RCC 7860 (cell line): ENCODE measurements at places on chromosomes 5 and 9.

- DNase-seq: no peak
Measured at GRCh38 chr5:35794328-35794619, 62.4 kb upstream of the IL7R start.

GRCh38 chr5:91864962-91865361 is 481.8 kb upstream of the ARRDC3 start:
- DNase-seq: no peak

- DNase-seq: peak; percentile 51
Measured at GRCh38 chr9:84278130-84278529, 62.4 kb downstream of the SLC28A3 start.

DNA sequence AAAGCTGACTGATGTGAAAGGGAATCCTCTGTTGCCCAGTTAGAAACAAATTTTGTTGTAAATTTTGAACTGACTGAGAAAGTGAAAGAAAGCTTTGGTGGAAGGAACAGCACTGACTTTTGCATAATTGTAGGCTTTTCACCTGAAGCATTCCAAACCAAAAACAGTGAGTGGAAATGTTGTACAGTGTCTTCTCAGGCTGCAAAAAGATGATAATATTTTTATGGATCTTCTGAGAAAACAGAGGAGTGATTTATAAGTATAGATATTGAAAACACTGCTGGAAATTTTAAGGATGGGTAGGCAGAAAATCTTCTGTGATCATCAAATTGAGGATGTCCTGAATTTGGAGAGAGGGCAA is 40.0 kb downstream of the LURAP1L start:
- DNase-seq: no peak

GRCh38 chr5:55350754-55351153 is 43.0 kb downstream of the MTREX start:
- no peak for DNase-seq

DNA sequence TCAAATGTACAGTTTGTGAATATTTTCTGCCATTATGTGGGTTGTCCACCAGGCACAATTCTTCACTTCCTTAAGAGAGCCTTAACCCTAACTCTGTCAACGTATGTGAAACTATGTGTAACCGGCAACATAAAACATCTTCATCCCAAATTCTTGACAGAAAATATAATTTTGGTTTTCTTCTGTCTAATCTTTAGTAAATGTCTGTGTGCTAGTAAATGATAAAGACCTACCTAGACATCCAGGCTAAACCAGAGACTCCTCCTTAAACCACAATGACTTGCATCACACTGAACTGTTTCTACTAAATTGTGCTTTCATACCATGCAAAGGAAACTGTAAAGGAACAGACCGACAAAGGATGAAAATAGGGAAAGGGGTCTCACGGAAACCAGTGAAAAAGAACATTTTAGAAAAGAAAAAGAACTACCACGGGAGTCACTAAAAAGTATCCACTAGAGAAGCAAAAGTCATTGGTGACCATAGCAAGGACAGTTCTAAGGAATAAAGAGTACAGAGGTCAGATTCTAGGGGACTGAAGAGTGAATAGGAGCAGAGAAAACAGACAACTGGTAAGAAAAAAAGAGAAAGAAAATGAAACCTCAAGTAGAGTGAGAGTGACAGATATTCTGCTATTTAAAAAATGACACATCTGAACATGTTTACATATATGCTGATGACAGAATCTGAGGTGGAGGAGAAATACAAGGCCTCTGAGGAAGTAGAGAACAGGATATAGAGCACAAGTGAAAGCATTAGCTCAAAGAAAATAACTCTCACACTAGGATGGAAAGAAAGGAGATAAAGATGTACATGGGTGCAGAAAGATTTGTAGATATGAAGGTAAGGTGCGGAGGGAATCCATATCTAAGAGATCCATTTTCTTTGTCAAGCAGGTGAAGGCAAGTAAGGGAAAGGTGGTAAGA is 49.4 kb downstream of the FNIP1 start:
- DNase-seq: peak; percentile 39

- DNase-seq: no peak
Measured at GRCh38 chr5:157143127-157143971, 684 bp upstream of the MED7 start.

GRCh38 chr5:134555223-134555889 is 29.9 kb downstream of the JADE2 start:
- DNase-seq: no peak

DNA sequence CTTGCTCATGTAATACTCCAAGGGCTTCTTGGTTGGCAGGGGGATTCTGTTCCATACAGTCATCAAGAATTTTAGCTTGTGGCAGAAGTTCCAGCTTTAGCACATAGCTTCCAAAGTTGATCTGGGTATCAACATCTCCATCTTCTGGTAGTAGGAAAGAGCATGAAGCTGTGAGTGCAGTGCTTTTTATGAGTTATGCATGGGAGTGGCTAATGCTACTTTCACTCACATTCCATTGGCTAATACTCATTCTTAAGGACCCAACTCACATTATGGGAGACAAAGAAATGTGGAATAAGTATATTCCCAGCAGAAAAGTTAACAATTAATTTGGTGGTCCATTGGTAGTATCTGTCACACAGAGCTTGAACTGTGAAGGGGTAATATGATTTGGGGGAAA is 194.2 kb upstream of the CHD1 start:
- DNase-seq: no peak

DNA sequence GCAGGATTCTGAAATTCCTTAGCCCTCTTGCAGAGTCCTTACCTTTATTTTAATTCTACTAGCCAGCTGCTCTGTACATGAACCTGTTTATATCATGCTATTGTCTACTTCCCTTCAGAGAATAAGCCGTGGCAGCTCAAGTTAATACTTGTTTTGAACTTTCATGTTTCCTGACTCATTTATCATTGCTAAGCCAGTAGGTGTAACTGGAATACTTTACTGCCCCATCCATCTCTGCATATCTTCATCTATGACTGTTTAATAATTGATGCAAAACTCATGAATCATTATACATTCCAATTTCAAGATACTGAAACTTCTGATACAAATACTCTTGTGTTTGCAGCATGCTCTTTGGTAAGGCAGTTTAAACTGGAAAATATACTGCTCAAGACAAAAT is 174.7 kb downstream of the PPP2R2B start:
- peak; percentile 56 for DNase-seq

- DNase-seq: peak; percentile 63
Measured at GRCh38 chr5:18772475-18772874, 1138.2 kb downstream of the TAF11L14 start.

DNA sequence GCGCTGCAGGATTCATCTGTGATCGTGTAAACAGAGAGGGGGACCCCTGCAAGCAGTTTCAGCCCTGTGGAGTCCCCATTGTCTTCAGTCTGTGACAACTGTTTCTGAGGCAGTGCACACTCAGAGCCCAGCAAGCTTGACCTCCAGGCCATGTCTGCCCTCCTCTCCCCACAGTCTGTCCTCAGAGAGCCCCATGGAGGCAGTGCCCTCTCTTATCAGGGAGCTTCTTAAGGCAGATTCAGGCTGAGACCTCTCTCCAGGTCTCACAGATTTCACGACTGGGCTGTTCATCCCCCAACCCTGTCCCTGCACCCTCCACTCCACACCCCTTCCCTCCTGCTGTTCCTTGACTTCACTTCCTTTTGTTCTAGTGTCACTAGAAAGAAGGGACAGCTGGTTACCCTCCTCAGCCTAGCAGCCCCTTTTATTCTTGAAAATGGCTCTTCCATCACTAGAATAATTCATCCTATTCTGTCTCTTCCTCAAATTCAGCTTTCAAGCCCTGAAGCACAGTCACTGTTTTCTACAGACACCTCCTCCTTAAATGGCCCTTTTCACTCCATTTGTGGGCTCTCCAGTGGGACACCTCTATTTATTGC is 218.4 kb downstream of the MED10 start:
- DNase-seq: no peak

GRCh38 chr5:155665361-155665760 is 651.8 kb downstream of the KIF4B start:
- DNase-seq: no peak

- no peak for DNase-seq
Measured at GRCh38 chr9:76643399-76644117, 120.7 kb upstream of the PCA3 start.

GRCh38 chr5:132424167-132424880 is 54.8 kb downstream of the SLC22A5 start:
- DNase-seq: no peak

DNA sequence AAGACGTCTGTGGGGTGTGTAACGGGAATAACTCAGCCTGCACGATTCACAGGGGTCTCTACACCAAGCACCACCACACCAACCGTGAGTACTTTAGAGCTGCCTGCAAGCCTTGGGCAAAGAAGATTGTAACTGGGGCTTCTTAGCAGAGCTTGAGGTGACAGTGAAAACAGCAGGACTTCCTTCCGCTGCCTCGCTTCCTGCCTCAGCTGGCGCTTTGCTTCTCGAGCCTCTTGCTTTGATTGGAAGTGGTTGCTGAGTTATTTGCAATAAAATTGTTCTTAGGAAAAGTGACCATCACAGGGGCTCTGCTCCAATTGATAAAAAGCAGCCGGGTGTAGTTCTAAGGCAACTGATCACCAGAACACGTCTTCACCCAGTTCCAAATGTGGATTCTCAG is 99.1 kb downstream of the ADAMTS16 start:
- DNase-seq: no peak

GRCh38 chr9:96856363-96857286 is 2.3 kb upstream of the ZNF782 start:
- DNase-seq: peak; percentile 66

DNA sequence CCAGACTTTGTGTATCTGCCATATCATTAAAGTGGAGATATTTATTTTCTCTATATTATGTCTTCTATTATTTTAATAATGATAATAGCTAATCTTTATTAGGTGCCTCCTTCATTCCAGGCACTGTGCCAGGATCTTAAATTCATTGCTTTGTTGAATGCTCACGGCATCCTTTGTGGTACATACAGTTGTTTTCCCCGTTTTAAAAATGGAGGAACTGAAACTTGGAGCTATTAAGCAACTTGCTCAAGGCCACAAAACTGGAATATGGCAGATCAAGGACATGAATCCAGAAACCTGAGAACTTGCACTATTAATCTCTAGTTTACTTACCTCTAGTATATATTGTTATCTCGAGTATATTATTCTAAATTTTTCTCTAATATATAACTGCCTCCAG is 41.5 kb upstream of the PPP3R2 start:
- no peak for DNase-seq

DNA sequence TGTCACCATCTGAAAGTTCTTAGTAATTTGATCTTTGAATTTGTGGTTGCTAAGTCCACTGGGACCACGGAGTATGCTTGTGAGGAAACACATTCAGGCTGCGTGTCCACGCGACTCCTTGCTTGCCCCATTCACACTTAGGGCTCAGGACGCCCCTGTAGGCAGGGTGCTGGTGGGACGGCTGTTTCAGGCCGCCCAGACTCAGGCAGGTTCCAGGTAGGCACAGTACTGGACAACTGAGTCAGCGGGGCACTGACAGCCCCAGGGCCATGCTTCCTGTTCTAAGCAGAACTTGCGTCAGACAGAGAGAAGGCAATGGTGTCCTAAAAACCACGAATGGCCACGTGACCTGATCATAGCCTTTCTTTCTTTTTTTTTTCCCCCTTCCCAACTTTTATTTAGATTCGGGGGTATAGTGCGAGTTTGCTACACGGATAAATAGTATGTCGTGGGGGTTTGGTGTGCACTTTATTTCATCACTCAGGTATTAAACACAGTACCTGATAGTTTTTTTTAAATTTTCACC is 7.7 kb upstream of the RASGEF1C start:
- no peak for DNase-seq

DNA sequence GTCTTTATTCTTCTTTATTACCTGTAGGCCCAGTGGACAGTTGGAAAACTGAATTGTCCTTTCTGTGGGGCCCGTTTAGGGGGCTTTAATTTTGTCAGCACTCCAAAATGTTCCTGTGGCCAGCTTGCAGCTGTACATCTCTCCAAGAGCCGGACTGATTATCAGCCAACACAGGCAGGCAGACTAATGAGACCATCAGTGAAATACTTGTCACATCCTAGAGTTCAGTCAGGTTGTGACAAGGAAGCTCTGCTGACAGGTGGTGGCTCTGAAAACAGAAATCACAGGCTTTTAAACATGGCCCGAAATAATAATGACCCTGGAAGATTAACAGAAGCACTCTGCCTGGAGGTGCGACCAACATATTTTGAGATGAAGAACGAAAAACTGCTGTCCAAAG is 47.9 kb downstream of the RNF180 start:
- no peak for DNase-seq

- peak; percentile 64 for DNase-seq
Measured at GRCh38 chr5:73311291-73312110, 137.1 kb downstream of the FOXD1 start.

- peak; percentile 98 for DNase-seq
Measured at GRCh38 chr5:14156650-14157492, 13.7 kb downstream of the TRIO start.

DNA sequence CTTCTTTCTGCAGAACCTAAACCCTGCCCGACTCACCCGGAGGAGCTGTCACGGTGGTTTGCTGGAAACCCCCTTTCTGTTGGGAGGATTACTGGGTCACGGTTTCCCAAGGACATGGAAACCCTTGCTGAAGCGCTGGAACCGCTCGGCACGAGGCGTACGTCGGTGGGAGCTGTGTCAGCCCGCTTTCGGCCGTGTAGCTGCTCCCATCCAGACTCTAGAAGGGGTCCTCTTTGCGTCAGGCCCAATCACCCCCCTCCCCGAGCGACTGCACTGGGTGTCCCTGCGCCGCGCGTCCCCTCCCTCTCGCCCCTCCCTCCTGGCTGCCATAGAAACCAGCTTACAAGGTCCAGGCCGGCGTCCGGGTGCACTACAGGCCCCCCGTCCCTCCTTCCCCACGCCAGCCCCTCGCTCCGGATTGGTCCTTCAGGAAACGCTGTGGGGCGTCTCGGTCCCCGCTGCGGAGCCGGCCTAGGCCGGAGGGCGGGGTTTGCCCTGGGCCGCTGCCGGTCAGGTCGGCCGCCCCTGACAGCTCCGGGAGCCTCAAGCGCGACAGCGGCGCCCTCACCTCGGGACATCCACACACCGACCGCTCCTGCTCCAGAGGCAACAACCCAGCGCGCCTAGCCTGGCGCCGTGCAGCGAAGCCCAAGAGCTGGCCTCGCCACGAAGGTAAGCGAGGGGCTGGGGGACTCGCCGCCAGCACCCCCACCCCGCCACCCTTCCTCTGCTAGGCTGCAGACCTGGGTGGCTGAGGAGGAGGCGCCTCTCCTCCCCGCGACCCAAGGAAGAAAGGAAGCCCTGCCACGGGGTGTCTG is at the start of gene NIM1K:
TSS of gene NIM1K (plus strand) at position 486 of the 818 bp plus-strand sequence. CDS start 53,551 bp downstream, outside the sequence.
- DNase-seq: no peak

GRCh38 chr5:159010661-159011442 is 88.9 kb downstream of the EBF1 start:
- DNase-seq: no peak

GRCh38 chr5:172065431-172066065 is 59.1 kb upstream of the FBXW11 start:
- DNase-seq: no peak

- DNase-seq: no peak
Measured at GRCh38 chr9:16572005-16572734, 298.3 kb downstream of the BNC2 start.

DNA sequence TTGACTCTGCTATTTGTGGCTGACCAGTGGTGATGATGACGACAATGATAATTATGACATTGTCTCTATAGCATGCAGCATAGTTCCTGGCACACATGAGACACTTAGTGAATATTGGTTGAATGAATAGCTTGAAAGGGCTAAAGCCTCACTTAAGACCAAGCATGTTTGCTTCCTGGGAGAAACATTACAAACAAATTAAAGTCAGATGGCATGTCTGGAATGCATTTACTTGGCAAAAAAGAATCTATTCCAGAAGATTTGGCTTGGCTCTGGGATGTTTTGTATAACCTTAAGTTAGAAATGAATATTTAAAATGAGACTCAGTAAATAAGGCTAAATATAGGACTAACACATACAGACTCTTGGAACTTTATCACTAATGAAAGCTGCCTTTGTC is 21.6 kb downstream of the GAS1 start:
- DNase-seq: no peak
